SHP77 treated with DMSO at 0.1 percent for 48 hours (cell line): ENCODE measurements at places on chromosomes 3 and 15.

DNA sequence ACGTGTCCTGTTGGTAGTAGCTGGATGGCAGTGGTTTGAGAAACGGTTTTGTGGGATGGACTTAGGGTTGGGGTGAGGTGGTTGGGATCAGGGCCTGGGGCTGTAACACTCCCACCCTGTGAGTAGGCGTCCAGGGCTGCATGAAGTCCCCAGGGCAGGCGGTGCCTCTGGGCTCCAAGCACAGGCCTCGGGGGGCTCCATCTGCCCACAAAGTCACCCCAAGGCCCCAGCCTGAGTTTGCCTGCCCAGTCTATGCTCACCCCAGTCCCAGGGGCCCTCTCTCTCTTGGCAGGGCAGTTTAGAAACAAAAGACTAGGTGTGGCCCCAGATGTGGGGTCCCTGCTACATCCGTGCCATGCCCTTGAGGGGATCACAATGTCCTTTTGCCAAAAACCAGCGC, 86.9 kb upstream of the PRR23E start:
- DNase-seq: no peak

- no peak for DNase-seq
Measured at GRCh38 chr3:70982284-70982683, 601.2 kb downstream of the FOXP1 start.

DNA sequence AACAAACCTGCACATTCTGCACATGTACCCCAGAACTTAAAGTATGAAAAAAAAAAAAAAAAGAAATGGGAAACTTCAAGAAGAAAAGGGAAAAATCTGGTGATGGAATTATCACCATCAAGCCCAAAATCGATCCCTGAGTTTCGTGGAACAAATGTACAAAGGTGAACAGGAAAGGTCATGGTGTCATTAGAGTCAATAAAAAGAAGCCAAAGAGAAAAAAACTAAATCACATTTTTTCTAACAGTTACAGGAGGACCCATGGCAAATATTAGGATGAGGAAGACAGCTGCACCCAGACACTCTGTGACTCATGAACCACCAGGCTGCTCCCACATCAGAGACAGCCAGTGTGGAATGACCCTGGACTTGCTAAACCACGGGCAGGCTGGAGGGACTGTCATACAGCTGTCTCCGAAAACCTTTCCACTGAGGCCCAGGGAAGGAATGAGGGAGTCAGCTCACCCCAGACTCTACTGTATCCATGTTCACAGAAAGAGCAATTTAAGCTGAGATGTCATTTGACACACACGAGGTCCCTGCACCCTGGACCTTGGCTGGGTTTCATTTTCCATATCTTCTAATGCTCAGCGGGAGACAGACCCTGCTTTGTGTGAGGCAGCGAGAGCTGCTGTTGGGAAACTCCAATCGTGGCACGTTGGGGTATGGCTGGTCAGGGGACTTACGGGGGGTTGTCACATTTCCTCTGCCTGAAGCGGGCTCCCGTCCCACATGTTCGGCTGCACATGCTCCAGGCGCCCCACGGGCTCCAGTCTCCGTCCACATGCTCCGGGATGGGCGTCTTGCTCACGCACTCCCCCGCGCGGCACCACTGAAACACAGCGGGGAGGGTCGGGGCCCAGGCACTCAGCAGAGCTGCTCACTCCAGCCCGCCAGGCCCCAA, 210.2 kb downstream of the ADAMTS17 start:
- DNase-seq: no peak

DNA sequence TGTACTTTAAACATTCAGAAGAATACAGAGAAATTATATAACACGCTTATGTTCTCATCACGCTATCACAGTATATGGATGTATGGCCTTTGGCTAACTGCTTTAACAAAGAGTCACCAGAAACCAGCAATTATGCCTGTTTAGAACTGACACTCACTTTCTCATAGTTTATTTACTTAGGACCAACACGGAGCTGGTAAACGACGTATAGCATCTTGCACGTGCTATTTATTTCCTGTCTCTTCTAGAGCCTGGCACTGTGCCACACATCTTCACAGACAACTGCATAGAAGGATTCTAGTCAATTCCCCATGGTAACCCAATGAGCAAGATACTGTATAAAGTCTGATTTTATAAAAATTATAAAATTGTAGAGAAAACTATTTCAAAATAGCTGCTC, 43.6 kb downstream of the TBC1D2B start:
- no peak for DNase-seq

DNA sequence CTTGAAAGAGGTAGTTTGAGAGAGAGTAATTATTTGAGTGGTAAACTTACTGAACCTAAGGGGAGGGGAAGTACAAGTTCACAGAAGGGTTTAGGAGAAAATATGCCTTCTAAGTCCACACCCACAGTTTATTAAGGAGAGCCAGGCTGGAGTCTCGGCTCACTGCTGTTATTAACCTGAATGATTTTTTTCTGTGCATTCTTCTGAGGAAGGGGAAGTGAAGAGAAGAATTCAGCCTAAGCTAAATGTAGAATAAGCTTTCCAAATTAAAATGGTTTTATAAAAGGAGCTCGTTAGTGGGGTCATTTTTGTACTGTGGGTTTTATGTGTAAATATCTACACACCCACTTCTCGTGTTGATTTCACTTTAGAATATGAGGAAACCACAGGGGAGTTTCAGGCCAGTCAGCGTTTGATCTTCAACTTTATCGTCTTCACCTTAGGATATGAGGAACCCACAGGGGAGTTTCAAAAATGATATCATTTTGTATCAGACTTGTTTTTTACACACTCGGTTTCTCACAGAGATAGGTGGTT, 1.5 kb downstream of the WHAMM start:
- no peak for DNase-seq

DNA sequence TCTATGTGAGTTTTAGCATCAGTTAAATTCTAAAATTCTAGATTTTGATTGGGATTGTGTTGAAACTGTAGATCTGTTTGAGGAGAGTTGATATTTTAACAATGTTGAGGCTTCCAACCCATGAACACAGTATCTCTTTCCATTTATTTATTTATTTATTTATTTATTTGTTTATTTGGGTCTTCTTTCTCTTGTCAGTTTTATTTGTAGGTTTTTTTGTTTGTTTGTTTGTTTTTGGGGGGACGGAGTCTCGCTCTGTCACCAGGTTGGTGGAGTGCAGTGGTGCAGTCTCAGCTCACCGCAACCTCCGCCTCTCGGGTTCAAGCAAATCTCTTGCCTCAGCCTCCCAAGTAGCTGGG, 25.3 kb downstream of the MRAS start:
- DNase-seq: no peak

- DNase-seq: no peak
Measured at GRCh38 chr3:6709178-6709577, 151.7 kb upstream of the GRM7 start.

DNA sequence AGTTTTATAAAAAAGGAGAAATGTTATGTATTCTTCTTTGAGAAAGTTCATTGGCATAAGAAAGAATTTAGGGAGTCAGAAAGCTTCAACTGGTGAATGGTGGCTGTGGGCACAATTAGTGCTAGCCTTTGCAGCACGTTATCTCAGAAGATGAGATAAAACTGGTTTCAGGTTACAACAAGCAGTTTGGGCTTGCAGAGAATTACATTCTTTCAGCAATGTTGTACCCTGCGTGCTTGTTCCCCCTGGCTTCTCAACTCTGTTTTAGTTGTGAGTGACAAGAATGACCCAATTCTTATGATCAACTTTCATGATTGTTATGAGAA, 31.6 kb upstream of the ACP3 start:
- no peak for DNase-seq

DNA sequence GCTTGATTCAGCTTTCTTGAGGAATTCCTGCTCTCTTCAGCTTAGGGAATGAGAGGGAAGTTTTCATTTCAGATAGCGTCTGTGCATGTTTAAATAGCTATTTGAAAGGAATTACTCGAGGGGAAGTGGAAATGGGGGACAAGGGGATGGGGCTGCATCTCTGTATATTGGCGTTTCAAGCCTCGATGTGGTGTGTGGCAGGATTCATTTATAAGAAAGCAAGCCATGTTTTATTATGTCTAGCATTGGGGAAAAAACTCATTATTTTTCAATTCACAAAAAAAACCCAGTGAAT, 1.0 kb downstream of the ATP2C1 start:
- DNase-seq: no peak

DNA sequence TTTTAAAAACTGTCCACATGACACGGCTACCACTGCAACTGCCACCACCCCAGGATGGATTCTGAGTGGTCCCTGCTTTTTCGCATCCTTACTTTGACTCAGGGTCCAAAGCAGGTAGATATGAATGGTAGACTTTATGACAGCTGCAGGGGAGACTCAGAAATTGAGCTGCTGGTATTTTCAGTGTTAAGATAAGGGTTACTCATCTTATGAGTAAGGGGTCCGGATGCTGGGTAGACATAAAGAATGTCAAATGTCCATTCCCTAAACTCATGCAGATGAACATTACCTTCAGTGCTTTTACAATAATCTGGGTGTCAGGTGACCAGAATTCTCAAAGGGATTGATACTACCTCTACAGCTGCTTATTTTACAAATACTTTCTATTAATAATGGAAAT, 25.9 kb upstream of the BBX start:
- DNase-seq: no peak
